ENCODE measurements at places on chromosomes 12 and 14.

DNA sequence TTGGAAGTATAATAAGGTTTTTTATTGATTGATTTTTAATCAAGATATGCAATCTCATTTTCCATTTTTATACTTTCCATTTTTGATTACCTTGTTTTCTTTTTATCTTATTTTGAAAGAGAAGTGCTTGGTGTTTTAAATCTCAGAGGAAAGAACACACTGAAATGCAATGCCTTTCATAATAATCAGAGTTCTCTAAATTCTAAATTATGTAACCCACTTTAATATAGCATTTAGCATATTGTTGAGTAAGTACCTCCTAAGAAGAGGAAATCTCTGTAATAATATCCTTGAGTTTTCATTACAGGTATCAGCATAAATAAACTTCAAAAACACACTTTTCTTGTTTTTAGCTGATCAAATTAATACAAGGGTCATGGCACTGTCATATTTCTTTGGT is 96.9 kb downstream of the GTF2A1 start:
- no peak for DNase-seq

DNA sequence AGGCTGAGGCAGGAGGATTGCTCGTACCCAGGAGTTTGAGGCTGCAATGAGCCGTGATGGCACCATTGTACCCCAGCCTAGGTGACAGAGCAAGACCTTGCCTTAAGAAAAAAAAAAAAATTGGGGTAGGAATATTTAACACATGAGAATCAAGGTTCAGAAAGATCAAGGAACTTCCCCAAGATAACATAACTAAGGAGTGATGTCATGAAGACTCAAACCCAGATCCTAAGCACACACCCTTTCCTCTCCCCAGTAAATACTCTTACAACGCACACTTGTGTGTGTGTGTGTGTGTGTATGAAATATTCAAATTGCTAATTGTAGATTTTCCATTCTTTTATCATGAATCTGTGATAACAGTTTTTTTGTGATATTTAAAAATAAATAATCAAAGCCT is 90.6 kb upstream of the NUDT4 start:
- no peak for DNase-seq

DNA sequence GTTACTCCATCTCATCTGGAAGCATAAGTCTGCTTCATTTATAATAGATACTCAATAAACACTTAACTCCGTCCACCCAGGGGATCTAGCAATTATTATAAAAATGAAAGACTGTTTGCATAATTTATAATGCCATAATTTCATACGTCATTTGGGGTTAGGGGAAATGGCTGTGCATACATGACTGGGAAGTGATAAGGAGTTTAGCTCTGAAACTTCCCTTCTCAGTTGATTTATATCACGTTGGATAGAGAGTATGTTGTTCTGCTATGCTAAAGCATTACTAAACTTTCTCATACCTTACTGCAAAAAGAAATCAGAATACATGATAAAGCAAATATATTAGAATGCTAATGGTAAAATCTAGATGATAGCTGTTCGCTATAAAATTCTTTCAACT is 90.4 kb upstream of the DYNC1H1 start:
- no peak for DNase-seq

DNA sequence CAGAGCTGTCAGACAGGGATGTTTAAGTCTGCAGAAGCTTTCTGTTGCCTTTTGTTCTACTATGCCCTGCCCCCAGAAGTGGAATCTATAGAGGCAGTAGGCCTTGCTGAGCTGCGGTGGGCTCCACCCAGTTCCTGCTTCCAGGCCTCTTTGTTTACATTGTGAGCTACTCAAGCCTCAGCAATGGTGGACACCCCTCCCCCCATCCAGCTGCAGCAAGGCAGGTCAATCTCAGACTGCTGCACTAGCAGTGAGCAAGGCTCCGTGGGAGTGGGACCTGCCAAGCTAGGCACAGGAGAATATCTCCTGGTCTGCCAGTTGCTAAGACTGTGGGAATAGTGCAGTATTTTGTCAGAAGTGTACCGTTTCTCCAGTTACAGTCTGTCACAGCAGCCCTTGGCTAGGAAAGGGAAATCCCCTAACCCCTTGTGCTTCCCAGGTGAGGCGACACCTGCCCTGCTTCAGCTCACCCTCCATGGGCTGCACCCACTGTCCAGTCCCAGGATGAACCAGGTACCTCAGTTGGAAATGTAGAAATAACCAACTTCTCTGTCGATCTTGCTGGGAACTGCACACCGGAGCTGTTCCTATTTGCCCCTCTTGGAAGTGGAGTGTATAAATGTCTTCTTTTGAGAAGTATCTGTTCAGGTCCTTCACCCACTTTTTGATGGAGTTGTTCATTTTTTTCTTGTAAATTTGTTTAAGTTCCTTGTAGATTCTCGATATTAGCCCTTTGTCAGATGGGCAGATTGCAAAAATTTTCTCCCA is 213.5 kb upstream of the SLC38A2 start:
- no peak for DNase-seq

DNA sequence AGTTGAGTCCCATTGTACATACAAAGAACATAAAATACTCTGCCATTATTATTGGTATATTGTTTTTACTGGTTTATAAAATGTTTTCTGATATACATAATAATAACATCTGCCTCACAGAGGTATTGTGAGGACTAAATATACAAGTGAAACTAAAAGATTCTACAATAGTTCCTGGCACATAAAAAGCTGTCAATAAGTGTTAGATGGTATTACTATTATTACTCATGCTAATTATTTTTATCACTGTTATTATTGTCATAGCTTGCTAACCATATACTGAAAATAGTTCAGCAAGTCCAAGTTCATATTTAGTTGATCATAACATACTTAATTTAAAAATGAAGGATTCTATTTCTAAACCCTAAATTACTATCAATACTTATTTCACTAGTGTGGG is 34.4 kb downstream of the BTG1 start:
- no peak for DNase-seq

DNA sequence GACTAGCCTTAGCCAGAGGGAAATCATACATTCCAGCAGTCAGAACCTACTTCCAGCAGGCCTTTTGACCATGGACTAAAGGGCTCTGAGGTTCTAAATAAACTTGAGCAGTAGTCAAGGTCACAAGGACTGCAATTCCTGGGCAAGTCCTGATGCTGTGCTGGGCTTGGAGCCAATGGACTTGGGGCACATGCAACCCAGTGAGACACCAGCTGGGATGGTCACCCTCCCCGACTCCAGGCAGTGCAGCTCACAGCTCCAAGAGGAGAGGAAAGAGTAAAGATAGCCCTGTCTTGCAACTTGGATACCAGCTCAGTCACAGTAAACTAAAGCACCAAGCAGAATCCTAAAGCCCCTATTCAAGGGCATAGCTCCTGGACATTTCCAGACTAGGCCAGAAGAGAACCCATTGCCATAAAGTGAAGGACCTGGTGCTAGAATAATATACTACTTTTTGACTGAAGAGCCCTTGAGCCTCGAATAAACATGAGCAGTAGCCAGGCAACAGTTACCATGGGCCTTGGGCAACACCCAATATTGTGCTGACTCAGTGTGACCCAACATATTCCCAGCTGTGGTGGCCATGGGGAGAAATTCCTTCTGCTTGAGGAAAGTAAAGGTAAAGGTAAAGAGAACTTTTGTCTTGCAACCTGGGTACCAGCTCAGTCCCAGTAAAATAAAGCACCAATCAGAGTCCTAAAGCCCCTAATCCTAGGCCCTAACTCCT is 226.2 kb upstream of the CLEC14A start:
- DNase-seq, result no peak

- DNase-seq, result no peak
These were observed 37.1 kb downstream of the CLIP1 start for GRCh38 chr12:122385171-122386016.

DNA sequence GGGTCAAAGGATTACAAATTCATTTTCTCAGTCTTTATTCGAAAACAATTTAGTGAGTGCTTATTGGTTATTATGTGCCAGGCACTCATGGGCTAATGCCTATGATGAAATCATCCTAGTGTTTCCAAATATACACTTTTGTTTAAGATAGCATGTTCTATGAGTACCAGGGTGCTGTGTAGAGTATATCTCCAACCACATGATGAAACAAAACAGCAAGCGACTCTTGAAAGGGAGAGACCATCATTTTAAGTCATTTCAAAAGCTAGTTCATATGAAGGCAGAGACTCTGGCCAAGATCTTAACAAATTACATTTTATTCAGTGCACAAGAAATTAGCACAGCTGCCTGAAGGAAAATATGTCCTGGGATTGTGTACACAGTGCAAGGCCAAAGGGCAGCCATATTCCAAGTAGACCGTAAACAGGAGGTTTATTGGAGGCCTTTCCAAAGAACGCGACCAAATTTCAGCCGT is 204.2 kb downstream of the EFCAB11 start:
- DNase-seq, result no peak

GRCh38 chr12:106247674-106248311 is at the start of gene CKAP4:
Gene CKAP4 (minus strand): TSS chr12:106248020. CDS start chr12:106247851, 169 bp downstream.
- peak; percentile 46 for DNase-seq

DNA sequence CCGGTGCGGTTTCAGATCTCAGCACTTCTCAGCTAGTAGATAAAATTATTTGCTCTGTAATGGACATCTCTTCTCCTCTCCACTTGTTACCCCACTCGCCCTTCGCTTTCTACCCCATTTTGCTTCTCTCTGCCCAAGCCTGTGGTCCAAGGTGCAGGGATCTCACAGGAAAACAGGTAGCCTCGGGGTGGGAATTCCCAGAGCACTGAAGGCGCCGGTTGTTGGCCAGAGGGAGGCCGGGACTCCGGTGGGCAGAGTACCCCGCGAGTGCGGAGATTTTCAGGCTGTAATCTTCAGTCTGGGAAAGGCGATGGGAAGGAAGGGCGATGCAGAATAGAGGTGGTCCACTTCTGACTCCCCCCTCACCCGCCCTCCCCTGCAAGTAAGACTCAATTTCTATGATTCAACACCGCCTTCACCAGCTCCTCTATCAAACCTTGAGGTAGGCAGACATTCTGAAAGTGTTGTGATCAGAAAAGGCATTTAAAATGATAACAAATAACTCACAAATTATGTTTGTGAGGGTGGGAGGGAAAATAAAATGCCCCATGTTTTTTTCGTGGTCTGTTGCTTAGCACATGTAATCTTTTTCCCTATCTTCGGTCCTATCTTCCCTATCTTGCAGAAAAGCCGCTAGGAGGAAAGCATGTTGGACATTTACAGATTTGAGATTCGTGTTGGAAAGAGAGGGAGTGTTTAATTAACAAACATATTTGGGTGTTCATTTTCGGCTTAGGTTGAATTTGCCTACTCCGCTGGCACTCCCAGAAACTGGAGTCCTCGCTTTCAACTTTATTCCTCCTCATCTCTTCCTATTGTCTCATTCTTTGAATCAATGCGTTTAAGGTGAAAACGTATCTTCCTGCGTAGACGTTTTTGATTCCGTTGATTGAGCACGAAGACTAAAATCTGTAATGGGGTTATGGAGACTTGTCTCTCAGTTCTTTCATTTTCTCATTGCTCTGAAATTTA is 8.5 kb downstream of the FOXG1 start:
- no peak for DNase-seq

DNA sequence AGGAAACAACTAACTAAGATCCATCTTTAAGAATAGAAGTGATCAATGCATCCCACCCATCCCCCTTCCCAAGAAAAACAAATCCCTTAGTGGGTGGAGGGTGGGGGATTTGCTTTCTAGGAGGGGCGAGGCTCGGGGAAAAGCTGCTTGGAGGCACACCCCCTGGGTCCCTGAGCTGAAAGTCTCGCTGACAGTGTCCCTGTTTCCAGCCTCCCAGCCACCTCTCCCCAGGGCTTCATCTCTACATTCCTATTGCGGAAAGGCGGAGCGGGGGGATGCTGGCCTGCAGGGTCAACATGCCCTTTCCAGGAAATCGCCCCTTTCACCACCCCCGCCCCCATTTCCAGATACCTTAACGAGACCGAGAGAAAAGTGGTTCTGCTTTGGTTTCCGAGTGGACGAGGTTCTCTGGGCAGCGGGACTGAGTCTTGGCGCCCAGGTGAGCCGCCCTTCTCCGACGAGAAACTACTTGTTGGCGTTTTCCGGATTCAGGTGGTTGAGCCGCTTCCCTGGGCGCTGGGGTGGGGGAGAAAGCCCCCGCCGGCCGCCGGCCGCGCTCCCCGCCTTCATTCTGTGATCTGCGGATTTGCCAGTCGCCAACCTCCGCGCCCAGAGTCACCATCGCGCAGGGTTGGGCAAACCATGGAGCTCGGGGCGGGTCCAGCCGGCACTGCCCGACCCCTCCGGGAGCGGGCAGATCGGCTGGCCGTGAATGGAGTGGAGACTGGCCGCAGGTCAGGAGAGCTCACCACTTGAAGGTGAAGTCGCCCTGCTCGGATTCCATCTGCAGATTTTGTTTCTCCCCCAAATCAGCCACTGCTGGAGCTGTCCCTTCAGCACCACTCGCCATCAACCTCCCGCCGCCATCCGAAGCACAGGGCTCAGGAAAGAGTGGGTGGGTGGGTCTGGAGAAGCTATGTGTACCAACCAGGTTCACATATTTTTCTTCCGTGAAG is 505 bp downstream of the KCNC2 start:
- no peak for DNase-seq

DNA sequence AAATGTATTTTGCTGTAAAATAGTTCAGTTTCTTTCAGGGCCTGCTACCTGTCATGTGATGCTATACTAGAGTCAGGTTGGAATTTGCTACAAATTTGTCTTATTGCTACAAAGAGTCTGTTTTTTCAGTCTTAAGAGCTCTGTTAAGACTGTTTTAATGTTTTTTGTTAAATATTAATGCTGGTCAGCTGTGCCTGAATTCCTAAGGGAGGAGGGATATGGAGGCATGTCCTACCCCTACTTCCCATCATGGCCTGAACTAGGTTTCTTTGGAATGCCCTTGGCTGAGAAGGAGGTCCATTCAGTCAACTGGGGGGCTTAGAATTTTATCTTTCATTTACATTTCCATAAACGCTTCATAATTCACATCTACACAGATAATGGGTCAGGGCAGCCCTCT is 30.0 kb downstream of the IQSEC3 start:
- no peak for DNase-seq

GRCh38 chr14:77122526-77123125 is 19.0 kb downstream of the ZDHHC22 start:
- no peak for DNase-seq

DNA sequence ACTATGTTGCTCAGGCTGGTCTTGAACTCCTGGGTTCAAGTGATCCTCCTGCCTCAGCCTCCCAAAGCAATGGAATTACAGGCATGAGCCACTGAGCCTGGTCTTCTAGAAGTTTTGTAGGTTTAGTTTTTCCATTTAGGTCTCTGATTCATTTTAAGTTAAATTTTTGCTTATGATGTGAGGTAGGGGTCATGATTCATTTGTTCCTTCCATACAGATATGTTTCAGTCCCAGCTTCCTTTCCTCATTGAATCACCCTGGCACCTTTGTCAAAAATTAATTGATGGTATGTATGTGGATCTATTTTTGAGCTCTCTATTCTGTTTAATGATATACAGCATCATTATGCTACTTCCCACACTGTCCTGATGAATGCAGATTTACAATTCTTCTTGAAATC is 25.6 kb upstream of the CABP1 start:
- no peak for DNase-seq

GRCh38 chr12:11071414-11071813 is 9.3 kb upstream of the TAS2R46 start:
- no peak for DNase-seq

- no peak for DNase-seq
These were observed 1.6 kb upstream of the RPL10L start for GRCh38 chr14:46653031-46653755.

Data from CD4-positive, CD25-positive, alpha-beta regulatory T cell (primary cell).